Purkinje cell (primary cell): ENCODE measurements at places on chromosomes 6 and 20. TPM values are rescaled to one million over a fixed set of nuclear protein-coding genes. Genes with fewer than 3 reads are reported as not detected.

Gene NKAIN4
- 1.3 and 2.3 TPM in 2 replicates for polyA plus RNA-seq

Gene ZNF165
- 1.7 and 6.1 TPM in 2 replicates for polyA plus RNA-seq

Gene SOX12
- 0.24 and 0.98 TPM in 2 replicates for polyA plus RNA-seq

Gene LINC00237
- polyA plus RNA-seq: not detected in 2 replicates

Gene UST
- 7.2 and 11.7 TPM in 2 replicates for polyA plus RNA-seq

Gene CRISP2
- polyA plus RNA-seq: not detected in 2 replicates

Gene DPPA5
- not detected in 2 replicates for polyA plus RNA-seq

Gene VIP
- not detected in 2 replicates for polyA plus RNA-seq

Gene BPI
- polyA plus RNA-seq: not detected in 2 replicates

Gene OR2J3
- polyA plus RNA-seq: not detected in 2 replicates

Gene NRSN1
- 88.3 and 130 TPM in 2 replicates for polyA plus RNA-seq

Gene CYB5R4
- 3.2 and 16.4 TPM in 2 replicates for polyA plus RNA-seq

Gene ZNF217
- polyA plus RNA-seq: 0.05 and 0.06 TPM in 2 replicates

Gene HDGFL1
- not detected in 2 replicates for polyA plus RNA-seq

Gene ERVFRD-1
- 0.39 TPM in 1 of 2 replicates, not detected in the other for polyA plus RNA-seq

Gene EEF1A2
- 13.6 and 15.1 TPM in 2 replicates for polyA plus RNA-seq

Gene CALHM4
- not detected in 2 replicates for polyA plus RNA-seq

Gene RSPH9
- 0.39 TPM in 1 of 2 replicates, not detected in the other for polyA plus RNA-seq

Gene WFDC11
- polyA plus RNA-seq: not detected in 2 replicates

Gene PHACTR3
- polyA plus RNA-seq: 15.5 and 23.0 TPM in 2 replicates

Gene SEL1L2
- polyA plus RNA-seq: 2.1 and 5.0 TPM in 2 replicates

Gene EPPIN
- not detected in 2 replicates for polyA plus RNA-seq

Gene MED20
- polyA plus RNA-seq: 3.2 and 3.3 TPM in 2 replicates

Gene ZNF334
- 10.5 and 13.3 TPM in 2 replicates for polyA plus RNA-seq

Gene MEI4
- polyA plus RNA-seq: 1.1 and 2.1 TPM in 2 replicates

Gene RBL1
- 0.08 and 0.17 TPM in 2 replicates for polyA plus RNA-seq

Gene CST2
- polyA plus RNA-seq: not detected in 2 replicates

Gene SPATA2
- polyA plus RNA-seq: 1.8 and 2.6 TPM in 2 replicates

Gene MYCT1
- polyA plus RNA-seq: 0.17 TPM in 1 of 2 replicates, not detected in the other

Gene ZSCAN31
- polyA plus RNA-seq: 2.4 and 5.7 TPM in 2 replicates

Gene LTB
- not detected in 2 replicates for polyA plus RNA-seq

Gene DEFB124
- polyA plus RNA-seq: not detected in 2 replicates

Gene GGTLC1
- polyA plus RNA-seq: not detected in 2 replicates

Gene OR2B3
- polyA plus RNA-seq: not detected in 2 replicates

Gene ROMO1
- polyA plus RNA-seq: 384 and 446 TPM in 2 replicates

Gene NECAB3
- polyA plus RNA-seq: 5.1 and 6.1 TPM in 2 replicates

Gene CCM2L
- polyA plus RNA-seq: 0.13 TPM in 1 of 2 replicates, not detected in the other

Gene B3GALT4
- polyA plus RNA-seq: 2.2 and 2.3 TPM in 2 replicates

Gene TGM3
- polyA plus RNA-seq: 0.27 TPM in 1 of 2 replicates, not detected in the other
